Stimulated activated CD8-positive, alpha-beta memory T cell treated with anti-CD3 and anti-CD28 coated beads, Interleukin-2, amount 100 ng/mL, for 1 hour (primary cell): ENCODE measurements at places on chromosomes 5 and 9.
A peak's percentile ranks its signal among the peaks of the same experiment; 100 is the strongest.

- no peak for DNase-seq
Observed at GRCh38 chr5:127492854-127493738, 24.3 kb upstream of the PRRC1 start.

DNA sequence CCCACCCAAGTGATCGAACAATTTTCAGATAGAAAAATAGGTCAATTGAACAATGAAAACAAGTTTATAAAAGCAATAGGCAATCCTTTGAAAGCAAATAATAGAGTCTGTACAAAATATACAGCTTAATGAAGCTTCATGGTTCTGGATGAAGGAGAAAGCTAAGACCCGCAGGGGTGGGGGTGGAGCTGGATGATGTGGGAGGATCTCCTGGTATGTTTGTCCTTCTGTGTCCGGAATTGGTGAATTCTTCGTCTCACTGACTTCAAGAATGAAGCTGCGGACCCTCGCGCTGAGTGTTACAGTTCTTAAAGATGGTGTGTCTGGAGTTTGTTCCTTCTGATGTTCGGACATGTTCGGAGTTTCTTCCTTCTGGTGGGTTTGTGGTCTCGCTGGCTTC is 149.9 kb downstream of the NXNL2 start:
- DNase-seq: no peak

- DNase-seq: no peak
Observed at GRCh38 chr5:74378464-74378863, 262.1 kb downstream of the ENC1 start.

- DNase-seq: no peak
Observed at GRCh38 chr5:28864006-28864405, 1825.6 kb upstream of the CDH9 start.

- DNase-seq: no peak
Observed at GRCh38 chr9:109903515-109904138, 123.6 kb downstream of the PALM2AKAP2 start.

DNA sequence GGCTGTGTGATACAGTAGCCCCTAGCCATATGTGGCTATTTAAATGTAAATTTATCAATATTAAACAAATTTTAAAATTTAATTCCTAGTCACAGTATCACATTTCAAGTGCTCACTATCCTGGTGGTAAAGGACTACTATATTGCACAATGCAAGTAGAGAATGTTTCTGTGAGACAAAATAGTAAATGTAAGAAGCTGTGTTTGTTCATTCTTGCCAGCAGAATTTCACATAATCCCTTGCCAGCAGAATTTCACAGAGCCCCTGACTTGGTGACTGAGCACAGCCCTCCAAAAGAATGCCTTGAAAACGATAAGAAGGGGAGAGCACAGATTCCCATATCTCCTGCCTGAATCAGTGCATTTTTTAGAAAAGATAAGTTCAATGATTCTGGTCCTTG is 75.9 kb upstream of the SELENOP start:
- DNase-seq: no peak

DNA sequence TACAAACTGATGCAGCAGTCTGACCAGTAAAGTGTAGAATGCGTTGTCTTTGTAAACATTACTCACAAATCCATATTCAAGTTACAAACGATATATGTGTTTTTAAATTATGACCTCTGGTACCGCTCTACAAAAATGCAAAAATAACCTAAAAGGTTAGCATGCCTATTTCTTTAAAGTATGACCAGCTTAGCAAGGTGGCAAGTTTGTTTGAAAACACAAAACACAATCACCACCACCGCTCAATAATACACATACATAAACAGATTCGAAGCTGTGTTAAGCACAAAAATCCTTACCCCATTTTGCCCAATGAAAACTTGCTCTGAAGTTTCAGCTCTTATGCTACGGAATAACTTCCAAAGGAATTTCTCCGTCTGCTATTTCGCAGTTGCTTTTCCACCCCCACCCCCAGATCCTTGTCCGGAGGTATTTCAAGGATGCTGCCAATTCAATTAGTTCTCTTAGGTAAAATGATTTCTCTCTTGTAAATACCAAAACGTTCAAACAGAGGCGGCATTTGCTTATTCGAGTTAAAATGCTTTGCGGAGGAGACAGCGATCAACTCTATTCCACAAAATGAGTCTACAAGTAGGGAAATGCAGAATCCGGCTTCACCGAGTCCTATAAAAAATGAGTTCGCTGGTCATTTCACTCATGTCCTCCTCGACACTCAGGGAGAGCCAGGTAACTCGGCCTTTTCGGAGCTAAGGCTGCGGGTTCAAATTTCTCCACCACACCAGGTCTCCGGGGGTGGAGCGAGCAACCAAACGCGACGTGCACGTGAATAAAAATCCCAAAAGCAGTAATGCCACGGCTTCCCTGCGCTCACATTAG is 1.2 kb downstream of the HOMER1 start:
- no peak for DNase-seq

- no peak for DNase-seq
Observed at GRCh38 chr5:32168460-32169033, 5.6 kb downstream of the GOLPH3 start.

GRCh38 chr9:114694146-114694545 is 12.2 kb upstream of the TEX48 start:
- no peak for DNase-seq

DNA sequence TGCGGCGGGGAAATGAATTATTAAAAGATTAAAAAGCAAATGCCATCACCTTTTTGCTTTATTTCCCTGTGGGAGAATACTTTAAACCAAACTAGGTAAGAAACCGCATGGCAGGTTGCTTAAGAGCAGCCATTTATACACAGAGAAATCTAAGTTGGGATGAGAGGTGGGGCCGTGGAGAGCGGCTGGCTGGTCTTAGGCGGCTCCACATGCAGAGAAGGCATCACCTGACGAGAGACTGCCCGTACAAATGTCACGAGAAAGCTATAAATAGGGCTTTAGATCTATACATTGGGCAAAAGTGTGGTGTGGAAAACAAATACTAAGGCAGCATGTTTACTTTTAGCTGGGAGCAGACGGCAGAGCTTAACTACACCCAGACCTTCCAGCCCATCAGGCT is 39.4 kb downstream of the MED27 start:
- no peak for DNase-seq

- DNase-seq: no peak
Observed at GRCh38 chr5:177538876-177539275, 15.5 kb downstream of the FAM193B start.

GRCh38 chr9:37026113-37026930 is 7.7 kb downstream of the PAX5 start:
- no peak for DNase-seq

GRCh38 chr9:126494264-126494663 is 119.5 kb upstream of the LMX1B start:
- no peak for DNase-seq

DNA sequence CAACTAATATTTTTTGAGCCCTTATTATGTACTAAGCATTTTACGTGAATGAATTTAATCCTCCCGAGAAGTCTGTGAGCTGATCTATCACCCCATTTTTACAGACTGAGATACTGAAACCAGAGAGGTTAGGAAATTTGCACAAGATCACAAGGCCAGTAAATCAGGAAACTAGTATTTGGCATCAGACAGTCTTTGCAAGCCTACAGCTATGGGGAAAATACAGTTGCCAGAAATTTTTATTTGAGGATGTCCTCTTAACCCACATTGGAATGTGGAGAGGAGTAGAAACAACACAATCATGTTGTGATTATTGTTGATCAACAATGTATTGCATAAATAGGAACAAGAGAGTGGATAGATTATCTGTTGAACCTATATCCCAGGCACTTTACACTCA is 2.3 kb upstream of the SLC46A2 start:
- DNase-seq: no peak

DNA sequence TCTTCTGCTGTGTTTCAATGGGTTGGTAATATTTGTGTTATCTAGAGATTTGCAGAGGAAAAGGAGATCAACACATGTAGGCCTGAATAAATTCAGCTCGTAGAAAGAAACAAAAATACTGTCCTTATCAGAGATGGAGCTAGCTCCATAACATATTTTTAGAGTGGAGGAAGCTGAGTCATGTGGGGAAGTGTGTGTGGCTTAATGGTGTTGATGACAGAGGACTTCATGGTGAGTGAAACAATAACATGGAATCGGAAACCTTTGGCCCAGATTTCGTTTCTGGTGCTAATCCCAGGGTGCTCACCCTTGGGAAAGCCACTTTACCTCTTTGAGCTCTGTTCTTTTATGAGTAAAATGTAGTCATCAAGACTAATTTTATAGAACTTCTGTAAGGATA is 825.0 kb downstream of the TLR4 start:
- DNase-seq: no peak

DNA sequence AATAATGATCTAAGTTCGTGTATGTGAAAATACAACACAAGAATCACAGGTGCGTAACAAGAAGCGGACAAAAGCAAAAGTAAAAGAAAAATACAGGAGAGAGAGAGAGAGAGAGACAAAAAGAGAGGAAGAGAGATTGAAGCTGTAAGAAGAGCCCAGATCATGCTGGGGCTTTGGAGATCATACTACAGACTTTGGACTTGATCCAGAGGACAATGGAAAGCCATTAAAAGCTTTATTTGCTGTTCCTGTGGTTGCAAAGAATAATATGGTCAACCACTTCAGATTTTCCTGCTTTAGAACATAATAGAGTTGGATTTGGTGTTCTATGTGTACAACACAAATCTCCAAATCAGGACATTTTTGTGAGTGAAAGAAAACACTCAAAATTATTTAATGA is 561.4 kb downstream of the CAAP1 start:
- DNase-seq: no peak

DNA sequence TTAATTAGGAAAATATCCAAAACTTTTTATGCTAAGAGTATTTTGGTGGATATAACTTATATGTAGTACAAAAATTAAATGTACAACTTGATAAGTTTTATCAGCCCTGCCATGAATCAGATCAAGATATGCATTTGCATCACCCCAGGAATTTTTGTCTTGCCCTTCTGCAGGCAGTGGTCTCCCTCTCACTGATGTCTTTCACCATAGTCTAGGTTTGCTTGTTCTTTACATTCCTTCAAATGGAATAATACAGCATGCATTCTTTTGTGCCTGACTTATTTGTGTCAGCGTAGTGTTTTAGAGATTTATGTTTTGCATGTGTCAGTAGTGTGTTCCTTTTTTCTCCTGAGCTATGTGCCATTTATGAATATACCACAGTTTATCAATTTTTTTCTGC is 36.4 kb downstream of the RNF180 start:
- no peak for DNase-seq

DNA sequence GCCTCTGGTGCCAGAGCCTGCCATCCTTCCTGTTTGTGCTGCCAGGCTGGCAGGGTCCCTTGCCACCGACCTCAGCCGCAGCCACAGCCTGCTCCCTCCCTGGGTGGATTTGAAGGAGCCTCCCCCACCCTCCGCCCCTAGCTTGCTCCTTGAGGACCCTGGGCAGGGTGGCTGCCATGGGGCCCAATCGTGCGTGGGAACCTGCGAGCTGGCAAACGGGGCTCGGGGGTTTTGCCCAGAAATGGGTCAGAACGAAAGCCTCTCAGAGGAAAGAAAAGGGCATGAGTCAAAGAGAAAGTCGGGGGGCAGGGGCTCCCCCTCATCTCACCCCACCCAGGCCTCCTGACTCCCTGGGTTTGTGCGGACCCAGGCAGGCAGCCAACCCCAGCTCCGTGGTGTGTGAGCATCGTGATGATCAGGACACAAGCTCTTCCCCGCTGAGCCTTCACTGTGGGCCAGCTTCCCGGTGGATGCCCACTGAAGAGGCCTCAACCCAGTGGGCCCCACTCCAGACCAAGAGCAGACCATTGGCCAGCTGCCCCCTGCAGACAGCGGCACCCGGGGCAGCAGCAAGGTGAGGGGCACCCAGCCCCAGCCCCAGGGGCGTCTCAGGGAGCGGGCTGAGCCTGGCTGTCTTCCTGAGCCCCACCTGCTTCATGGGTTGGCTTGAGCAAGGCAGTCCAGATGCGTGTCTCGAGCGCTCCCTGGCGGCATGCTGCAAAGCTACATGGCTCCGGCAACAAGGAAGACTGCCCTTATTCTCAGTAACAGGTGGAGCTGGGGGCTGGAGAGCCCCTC is 3.0 kb upstream of the FUT7 start:
- peak; percentile 79 for DNase-seq

DNA sequence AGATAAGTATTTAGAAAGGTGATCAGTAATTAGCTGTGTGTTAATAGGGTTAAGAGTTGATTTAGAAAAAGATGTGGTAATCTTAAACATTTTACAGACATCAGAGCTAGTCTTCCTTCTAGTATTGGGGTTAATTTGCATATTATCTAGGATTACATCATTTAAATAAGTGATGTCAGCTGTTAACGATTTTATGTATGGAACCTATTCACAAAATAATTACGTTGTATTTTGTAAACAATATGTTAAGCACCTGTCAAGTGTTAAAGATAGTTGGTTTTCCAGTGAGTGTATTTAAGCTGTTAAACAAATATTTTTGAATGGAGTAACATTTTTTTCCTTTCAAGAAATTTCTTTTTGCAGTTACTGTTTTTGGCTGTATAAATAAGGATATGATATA is 2.2 kb downstream of the DCP2 start:
- no peak for DNase-seq

GRCh38 chr9:18722882-18723281 is 248.9 kb downstream of the ADAMTSL1 start:
- DNase-seq: no peak

GRCh38 chr5:71786337-71787055 is 67.4 kb downstream of the CARTPT start:
- DNase-seq: no peak

GRCh38 chr9:99235926-99236634 is 14.0 kb downstream of the SEC61B start:
- no peak for DNase-seq

- no peak for DNase-seq
Observed at GRCh38 chr9:134365115-134365596, 38.9 kb downstream of the RXRA start.

GRCh38 chr9:123789554-123790292 is 140.2 kb downstream of the DENND1A start:
- no peak for DNase-seq

DNA sequence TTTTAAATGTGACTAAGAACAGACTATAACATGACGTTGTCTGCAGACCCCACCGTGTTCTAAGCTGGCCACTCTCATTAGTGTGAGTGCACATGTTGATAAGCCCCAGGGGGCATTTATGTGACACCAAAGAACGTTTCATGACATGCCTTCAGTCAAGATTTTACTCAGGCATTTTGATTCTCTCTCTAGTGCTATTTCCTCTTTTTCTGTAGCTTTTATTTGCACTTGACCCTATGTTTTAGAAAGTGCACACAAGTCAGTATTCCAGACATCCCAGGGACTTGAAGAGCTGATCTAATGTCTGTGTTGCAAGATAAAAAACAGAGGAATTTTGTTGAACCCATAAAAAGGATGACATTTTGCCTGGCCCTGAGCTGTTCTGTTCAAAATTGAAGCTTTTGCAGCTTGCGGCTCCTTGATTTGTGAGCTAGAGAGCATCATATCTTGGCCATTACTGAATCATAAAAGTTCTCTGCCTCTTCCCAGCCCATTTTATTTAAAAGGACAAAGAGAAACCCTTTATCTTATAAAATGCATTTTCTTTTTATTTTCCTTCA is 80.9 kb upstream of the TYRP1 start:
- no peak for DNase-seq

- no peak for DNase-seq
Observed at GRCh38 chr9:136554870-136555269, 9.0 kb upstream of the NOTCH1 start.
